ENCODE measurements at places on chromosomes 16 and 17. TPM values are rescaled to one million over a fixed set of nuclear protein-coding genes. Genes with fewer than 3 reads are reported as not detected.

Gene DDX42
- total RNA-seq: 61.3 TPM

Gene CCDC200
- total RNA-seq: not detected

Gene CASKIN1
- 0.13 TPM for total RNA-seq

Gene CRYBA1
- not detected for total RNA-seq

Gene MLKL
- total RNA-seq: 9.6 TPM

Gene KRTAP17-1
- not detected for total RNA-seq

GRCh38 chr17:74408262-74408661, 23.6 kb upstream of the GPRC5C start:
- DNase-seq: no peak

DNA sequence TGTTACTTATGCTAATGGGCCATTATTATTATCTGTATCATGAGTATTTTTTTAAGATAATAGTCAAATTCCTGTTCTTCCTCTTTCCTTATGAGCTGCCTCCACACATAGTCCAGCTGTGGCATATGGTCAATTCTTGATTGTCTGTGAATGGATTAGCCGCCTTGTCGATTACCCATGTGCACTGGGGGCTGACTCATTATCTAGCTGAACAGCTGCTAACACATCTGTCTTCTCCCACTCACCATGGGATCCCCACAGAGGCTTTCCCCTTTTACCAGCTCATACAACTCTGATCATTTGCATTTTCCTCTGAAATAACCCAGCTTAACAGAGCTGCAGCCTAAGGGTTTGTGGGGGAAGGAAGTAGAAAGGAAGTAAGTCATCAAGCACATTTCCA, 915.0 kb downstream of the CDH11 start:
- DNase-seq: no peak

DNA sequence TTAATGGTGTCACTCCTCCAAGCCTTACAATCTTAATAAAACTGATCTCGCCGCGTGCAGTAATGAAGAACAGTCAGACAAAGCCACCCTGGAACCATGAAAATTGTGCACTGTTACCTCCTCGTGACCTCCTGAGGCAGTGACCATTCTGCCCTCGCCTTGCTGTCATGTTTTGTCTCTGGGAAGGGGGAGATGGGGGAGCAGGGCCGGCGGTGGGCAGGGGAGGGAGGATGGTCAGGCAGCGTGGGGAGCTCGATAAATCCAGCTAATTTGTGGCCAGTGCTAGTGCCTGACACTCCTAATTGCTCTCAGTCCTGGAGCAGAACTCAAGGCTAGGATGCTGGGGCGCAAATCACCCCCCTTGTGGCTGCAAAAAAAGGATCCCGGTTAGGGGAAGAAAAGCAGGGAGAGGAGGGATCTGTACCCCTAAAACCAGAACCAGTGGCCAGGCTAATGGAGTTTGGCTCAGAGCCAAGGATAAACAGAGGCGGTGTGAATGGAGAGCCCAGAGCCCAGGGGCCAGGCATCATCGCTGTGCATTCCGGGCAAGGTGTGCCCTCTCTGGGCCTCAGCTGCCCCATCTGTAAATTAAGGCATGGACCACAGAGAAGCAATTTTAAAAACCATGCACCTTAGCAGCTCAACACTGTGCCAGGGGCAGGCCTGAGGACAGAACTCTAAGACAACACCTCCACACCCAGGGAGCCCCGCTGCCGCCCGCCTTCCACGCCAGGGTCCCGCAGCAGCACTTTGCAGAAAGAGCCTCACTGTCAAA, 113.3 kb downstream of the ZNF423 start:
- DNase-seq: no peak

DNA sequence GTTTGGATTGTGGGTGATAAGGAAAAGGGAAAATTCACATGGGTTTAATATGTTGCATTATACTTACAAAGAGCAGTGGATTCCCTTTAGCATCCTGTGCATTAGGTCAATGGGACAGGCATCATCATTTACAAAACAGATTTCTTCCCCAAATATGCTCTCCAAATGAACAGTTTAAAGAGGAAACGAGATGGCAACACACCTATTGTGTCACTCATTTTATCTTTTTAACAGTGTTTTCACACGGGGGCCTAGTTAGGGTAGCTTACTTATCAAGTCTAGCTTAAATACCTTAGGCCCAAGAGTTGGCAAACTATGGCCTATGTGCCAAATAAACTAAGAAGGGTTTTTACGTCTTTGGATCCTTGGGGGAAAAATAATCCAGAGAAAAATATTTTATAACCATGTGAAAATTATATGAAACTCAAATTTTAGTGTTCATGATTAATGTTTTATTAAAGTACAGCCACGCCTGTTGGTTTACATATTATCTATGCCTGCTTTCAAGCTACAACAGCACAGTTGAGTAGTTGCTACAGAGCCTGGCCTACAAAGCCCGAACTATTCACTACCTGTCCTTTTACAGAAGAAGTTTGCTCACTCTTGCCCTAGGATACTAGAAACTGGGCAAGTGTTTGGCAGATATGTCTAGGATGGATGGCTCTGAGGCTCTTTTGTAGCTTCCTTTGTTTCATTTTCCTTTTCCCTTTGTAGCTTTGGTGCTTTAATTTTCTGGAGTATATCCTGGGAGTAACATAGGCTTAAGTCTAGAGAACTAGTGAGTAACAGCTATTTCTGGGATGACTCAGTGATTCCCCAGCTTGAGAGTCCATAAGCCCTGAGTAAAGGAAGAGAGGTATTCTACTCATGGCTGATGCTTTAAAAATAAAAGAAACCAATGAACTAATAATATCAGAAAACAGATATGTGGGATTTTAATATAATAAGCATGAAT, 12.4 kb downstream of the NUP93 start:
- no peak for DNase-seq

GRCh38 chr16:67419931-67420330, 3.7 kb upstream of the ZDHHC1 start:
- no peak for DNase-seq

DNA sequence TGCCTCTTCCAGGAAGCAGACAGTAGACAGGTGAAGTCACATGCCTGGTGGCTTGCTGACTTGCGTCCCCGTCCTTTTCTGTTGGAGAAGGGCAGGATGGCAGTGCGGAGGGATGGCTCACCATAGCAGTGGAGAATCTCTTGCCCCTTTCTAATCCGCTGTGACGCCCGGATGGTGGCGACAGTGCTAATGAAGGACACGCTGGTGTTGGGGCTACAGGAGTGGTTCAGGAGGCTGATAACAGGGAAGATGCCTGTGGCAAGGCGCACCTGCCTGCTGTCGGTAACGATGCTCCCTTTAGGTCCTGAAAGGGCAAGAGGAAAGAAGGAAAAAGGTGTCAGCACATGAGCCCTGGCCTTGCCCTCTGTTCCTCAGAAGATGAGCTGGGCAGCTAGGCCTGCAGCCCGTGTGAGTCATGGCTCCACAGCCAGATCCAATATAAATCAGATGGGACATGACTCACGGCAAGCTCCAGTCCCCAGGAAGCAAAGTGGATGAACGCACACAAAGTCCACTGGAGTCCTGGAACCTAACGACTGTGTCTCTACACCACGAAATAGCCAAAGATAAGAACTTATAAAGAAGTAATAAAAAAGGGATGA, 25.5 kb downstream of the SERPINF1 start:
- DNase-seq: peak; percentile 61

- DNase-seq: no peak
Observed at GRCh38 chr16:89934611-89935553, 11.7 kb downstream of the TUBB3 start.

DNA sequence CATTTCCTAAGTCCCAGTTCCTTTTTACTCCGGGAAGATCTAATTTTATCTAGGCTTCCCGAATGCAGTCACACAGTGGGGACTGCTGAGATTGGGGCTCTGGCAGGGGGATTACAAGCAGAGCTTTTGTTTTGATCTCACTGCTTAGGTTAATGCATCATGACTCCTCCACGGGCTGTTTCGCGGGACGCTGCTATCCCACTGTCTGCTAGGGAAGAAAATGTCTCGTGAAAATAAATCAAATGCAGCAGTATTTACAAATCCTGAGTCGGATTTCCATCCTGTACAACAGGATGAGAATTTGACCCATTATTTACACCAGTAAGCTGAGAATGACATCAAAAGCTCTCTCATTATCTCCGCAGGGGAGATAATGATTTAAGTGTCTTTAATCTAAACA, 83.8 kb downstream of the CDH11 start:
- DNase-seq: no peak
